ENCODE measurements at places on chromosomes 6 and 20.

- DNase-seq: no peak
Observed at GRCh38 chr6:161549977-161550655, 276.3 kb upstream of the AGPAT4 start.

DNA sequence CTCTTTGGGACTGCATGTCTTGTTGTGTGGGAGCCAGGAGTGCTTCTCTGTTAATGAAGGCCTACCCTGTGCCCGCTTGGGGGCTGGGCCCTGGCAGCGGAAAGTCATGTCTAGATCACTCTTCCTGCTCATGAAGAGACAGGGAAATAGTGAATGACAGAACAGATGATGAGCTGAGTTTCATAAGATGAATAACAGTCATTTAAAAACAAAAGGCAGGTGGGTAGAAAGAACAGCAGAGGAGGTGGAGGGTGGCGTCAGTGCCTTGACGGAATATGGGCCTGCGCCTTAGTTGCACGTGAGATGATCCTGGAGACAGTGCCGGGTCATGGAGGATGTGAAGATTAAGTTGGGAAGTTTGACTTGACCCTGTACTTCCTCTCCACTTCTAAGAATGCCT is 85.5 kb downstream of the ARID1B start:
- DNase-seq: no peak

DNA sequence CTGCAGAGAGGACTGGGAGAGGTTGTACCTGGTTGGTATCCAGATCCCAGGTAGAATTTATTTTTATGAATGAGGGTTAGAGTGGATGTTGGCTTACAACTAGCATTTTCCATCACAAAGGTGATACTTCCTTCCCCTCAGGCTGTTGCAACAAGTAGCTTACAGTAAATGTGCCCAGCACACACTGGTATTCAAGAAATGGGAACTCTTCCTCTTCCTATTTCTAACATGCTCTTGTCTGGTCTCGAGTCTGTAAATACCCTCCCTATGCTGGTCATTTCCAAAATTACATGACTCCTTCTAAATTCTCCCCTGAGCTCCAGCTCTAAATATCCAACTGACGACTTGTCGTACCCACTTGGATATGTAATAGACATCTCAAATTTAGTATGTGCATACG is 90.1 kb upstream of the FOXC1 start:
- no peak for DNase-seq

GRCh38 chr6:135145063-135145800 is 35.9 kb upstream of the MYB start:
- no peak for DNase-seq

DNA sequence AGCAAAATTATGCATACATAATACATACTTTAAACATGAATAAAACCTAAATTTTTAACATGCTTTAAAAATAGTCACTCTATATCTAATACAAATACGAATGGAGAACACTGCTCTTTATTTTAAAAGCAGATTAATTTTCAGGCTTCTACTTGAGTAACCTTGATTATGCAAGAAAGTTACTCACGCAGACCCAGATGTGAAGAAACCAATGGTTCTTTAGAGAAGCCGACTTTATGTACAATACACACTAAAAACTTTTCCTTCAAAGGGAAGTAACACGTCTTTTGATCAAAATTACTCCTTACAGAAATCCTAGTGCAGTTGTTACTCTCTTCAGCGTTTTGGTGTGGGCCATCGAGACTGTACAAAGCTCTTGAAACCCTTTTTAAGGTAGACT is 136.9 kb upstream of the SLC22A16 start:
- no peak for DNase-seq

DNA sequence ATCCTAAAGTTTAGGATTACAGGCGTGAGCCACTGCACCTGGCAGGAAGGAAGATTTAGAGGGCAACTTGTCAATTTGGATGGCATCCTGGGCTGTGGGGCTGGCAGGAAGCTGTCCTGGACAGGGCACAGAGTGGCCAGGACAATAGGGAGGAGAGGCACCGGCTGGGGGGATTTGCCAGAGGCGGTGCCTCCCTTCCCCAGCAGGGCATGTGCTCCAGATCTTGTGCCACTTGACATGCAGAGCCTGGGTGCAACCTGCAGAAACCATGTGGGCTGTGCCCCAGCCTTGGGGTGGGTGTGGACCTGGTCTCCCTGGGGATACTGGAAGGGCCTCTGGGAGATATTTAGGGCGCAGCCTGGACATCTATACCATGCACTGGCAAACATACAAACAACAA is 58.6 kb upstream of the EEF1A1 start:
- peak; percentile 24 for DNase-seq

DNA sequence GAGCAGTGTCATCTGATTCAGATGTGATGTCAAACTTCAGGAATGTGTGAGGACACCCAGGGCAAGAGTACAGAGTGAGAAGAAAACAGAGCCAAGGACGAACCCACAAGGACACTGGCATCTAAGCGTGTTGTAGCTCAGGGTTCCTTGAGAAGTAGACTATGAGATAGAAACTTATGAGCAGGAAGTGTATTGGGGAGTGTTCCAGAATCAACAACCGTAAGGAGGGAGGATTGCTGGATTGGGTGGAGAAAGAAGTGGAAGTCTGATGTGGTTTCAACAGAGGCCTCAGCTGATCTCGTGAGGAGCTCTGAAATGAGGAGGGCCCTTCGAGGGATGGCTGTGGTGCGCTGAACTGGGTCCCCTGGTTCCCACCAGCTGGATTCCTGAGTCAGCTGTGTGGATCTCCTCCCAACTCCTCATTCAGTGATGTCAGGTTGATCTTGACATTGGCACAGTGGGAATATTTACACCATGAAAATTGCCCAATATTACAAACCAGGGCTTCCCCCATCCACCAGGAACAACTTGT is 25.7 kb upstream of the IGF2R start:
- no peak for DNase-seq

GRCh38 chr20:54510541-54511129 is 35.2 kb downstream of the DOK5 start:
- DNase-seq: no peak

DNA sequence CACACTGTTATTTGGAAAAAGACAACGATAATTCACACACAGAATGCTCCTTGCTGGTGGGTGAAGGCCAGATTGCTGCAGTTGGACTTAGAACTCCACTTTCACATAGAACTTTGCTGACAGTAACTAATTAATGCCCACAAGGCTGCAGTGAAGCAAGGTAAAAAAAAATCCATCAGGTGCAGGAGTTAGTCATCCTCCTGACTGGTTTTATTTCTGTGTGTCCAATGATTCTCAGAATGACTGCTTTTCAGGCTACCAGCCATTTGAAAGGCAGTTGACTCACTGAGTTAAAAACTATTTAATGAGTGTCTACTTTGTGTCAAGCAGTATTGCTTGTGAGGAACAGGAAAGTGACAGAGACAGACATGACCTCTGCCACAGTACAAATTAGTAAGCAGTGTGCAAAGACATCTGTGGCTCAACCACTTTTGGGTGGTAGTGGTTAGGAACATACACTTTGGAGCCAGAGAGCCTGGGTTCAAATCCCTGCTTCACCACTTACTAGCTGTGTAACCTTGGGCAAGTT is 41.9 kb downstream of the ELOVL5 start:
- DNase-seq: no peak

DNA sequence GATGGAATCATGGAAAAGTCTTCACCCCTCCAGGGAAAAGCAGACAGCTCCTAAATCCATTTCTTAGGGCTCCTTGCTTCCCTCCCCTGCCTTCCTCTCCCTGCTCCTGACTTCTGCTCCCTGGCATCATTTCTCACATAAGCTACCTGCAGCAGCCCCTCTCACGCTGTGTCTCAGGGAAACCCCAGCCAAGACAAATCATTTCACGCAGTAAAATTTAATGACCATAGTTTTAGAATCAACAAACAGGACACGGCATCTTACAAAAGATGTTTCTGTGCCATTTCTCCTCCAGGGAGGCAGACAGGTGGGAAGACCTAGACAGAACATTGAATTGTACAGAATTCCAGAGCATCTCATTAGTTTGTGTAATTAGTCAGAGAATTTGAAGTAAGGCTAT is 16.5 kb upstream of the FOXQ1 start:
- no peak for DNase-seq

GRCh38 chr6:136956590-136957544 is 34.8 kb downstream of the SLC35D3 start:
- no peak for DNase-seq

GRCh38 chr20:19301142-19301541 is 88.7 kb downstream of the SLC24A3 start:
- no peak for DNase-seq

- no peak for DNase-seq
Observed at GRCh38 chr6:101711518-101711917, 318.0 kb downstream of the GRIK2 start.

DNA sequence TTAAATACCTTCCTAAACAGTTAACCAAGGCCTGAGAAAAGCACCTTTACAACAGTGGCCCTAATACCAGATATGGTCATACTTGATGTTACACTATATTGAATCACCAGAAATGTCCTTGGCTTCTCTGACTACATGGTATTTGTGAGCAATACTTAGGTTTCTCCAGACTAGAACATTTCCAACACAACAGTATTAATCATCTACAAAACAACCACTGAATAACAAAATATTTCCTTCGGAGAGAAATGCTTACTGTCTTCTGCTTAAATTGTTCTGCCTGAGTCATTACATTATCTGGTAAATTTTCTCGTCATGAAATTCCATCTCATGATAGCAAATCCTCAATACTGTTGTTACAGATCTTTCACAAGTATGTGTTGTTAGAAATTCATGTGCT is 252.9 kb upstream of the RUNX2 start:
- no peak for DNase-seq

DNA sequence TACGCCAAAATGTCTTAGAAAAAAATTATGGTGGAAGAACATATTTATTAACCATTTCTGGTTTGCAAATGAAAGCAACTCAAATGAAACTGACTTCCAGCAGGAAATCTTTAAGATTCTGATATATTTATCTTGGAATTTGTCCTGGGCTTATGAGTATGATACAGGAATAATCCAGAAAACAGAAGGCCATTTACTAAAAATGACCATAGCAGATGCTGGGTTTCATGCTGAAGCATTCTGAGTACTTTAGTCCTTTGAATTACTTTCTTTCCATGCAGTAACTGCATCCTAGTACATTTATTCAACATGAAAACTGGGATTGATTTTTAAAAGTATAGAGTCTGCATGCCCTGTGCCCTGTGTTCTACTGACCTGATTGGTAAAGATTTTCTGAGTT is 172.4 kb downstream of the CLVS2 start:
- DNase-seq: no peak

- no peak for DNase-seq
Observed at GRCh38 chr6:98574984-98575383, 259.4 kb upstream of the POU3F2 start.

DNA sequence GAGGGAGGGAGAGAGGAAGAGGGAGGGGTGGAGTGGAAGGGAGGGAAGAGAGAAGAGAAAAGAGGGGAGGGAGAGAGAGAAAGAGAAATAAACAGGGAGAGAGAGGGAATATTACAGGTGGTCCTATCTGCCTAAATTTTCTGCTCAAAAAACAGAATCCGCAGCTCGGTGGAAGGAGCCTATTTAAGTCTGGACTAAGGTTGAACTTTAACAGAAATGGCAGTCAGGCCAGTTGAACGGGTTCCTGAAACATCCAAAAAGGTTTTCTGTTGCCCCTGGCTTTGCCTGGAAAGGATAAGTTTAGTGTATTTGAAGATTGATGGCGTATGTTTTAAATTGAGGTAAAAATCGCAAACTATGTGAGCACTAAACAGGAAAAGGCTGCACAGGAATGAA is 2.2 kb downstream of the TFAP2B start:
- no peak for DNase-seq

- no peak for DNase-seq
Observed at GRCh38 chr20:38017959-38018358, 15.3 kb downstream of the TTI1 start.

DNA sequence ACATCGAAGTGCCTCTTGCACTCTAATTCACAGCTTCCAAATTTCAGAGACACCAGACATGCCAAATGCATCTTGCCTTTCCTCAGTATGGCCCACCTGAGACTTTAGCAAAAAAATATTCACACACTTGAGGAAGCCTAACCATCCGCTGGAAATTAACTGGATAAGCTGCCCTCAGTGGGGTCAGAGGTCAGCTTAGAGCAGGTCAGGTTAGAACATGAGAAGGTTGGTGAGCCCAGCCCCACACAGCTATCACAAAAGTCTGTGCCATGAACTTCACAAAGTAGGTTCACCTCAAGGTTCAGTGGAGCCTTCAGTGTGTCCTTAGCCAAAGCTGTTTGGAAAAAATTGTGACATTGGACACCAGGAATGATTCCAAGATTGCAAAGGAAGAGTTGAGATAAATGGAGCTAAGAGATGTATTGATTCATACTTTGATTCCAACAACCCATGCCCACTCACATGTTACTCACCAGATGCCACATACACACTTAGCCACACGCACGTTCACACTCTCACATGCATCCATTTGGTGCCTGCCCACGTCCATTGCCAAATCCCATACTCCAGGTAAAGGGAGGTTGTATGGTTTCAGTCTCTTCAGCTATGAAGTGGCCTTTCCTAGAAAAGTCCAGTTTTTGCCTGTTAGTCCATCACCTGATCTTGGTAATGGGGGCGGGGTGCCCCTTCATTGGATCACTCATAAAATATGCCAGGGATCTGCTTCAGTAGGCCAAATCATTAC is 11.1 kb downstream of the BAK1 start:
- DNase-seq: no peak

DNA sequence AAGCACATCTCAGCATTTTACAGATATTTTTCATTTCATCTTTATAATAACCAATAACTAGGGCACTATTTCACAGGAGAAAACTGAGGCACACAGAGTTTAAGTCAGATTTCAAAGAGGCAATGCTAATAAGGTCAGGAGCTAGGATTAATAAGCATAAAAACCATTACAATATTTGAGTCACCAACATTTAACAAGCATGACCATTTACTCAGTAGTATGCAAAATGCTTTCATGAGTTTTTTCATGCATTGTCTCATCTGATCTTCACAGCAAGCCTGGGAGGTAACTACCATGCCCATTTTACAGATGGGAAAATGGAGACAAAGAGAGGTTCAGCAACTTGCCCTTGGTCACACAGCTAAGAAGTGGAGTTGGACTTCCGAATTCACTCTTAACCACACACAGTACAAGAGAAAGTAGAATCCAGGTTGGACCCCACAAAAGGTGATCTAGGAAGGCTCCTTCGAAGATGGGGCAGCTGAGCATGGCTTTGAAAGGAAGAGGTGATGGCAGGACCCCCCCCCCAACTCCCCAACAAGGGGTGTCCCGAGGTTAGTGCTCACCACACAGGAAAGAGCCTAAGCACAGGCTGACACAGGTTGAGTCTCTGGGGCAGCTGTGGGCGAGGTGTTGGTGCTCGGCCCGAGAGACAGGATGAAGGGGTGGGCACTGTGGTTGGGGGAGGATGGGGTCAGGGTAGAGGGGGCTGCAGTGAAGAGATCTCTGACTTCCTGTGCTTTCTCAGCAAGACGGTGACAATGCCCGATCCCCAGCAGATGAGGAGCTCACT is 108.8 kb downstream of the PREX1 start:
- DNase-seq: peak; percentile 69

DNA sequence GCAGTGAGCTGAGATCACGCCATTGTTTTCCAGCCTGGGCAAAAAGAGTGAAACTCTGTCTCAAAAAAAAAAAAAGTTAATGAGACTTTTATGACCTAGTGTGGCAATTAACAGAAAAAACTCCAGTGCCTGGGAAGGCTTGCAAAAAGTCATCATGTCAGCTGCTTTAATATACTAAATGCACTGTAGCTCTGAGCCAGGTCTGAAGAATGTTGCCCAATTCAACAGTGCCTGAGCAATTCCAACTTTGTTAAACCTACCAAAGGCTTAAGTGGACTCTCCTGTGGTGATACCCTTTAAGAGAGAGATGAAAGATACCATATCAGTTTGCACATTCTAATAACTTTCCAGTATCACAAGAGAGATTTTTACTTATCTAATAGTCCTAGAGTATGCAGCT is 6.5 kb upstream of the ROS1 start:
- no peak for DNase-seq

Data from activated naive CD8-positive, alpha-beta T cell treated with anti-CD3 and anti-CD28 coated beads, Interleukin-2, amount 50 U/mL, for 24 hours (primary cell).